CD4-positive, alpha-beta T cell treated with Interleukin-15 for 4 hours (primary cell): ENCODE measurements at places on chromosomes 11 and 22.

GRCh38 chr11:43936076-43936475 lies 6.4 kb upstream of the C11orf96 start:
- no peak for DNase-seq

DNA sequence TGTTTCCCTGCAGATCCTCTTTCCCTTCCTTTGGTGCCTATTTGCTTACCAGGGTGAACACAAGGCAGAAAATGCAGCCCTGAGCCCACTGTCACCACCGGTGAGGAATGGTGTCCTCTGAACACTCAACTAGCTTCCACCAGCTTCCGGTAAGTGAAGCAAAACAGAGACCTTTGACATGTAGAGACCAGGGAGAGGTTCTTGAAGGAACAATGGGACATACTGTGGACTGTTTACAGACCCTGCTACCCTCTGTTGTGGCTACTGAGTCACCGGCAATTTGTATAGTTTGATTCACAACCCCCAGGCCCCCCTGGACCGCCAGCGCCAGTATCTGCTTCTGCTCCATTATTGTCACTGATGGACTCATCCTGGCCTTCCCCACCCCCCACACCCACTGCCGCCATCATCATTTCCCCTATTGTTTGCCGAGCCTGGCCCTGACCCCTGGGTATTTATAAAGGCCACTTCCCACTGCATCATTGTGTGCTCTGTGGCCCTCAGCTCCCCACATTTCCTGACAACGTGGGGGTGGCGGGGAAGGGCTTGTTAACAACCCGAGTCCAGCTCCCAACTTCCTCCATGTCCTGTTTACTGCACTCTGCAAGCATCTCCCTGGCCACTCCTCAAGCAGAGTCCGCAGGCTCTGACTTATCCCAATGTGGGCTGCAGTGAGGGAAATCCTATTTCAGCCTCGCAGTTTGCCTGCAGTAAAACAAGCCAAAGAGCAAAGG lies 252.9 kb downstream of the ETS1 start:
- DNase-seq, result no peak

GRCh38 chr11:20450829-20451228 lies 63.3 kb downstream of the PRMT3 start:
- DNase-seq, result no peak

GRCh38 chr22:29136782-29137700 lies 64.2 kb downstream of the KREMEN1 start:
- no peak for DNase-seq

GRCh38 chr11:65381716-65382032 lies 772 bp downstream of the SLC25A45 start:
- DNase-seq, result no peak

GRCh38 chr22:33492210-33492651 lies 428.0 kb downstream of the LARGE1 start:
- DNase-seq, result no peak

DNA sequence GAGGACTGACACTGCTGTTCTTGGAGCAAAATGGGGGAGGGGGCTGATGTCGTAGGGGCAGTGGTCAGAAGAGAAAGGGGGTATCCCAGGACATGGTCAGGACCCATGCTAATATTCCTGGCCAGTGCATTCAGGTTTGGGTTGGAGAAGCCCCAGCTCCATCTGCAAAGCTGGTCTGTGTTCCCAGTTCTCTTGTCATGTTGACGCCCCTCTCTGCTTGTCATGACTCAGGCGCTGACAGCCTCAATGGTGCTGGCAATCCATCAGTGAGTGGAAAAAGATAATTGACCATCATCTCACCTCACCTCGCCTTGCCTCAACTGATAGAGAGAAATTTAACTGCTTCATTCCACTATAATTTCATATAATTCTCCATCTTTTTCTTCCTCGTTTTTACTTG lies 283.1 kb upstream of the CADM1 start:
- DNase-seq, result no peak

DNA sequence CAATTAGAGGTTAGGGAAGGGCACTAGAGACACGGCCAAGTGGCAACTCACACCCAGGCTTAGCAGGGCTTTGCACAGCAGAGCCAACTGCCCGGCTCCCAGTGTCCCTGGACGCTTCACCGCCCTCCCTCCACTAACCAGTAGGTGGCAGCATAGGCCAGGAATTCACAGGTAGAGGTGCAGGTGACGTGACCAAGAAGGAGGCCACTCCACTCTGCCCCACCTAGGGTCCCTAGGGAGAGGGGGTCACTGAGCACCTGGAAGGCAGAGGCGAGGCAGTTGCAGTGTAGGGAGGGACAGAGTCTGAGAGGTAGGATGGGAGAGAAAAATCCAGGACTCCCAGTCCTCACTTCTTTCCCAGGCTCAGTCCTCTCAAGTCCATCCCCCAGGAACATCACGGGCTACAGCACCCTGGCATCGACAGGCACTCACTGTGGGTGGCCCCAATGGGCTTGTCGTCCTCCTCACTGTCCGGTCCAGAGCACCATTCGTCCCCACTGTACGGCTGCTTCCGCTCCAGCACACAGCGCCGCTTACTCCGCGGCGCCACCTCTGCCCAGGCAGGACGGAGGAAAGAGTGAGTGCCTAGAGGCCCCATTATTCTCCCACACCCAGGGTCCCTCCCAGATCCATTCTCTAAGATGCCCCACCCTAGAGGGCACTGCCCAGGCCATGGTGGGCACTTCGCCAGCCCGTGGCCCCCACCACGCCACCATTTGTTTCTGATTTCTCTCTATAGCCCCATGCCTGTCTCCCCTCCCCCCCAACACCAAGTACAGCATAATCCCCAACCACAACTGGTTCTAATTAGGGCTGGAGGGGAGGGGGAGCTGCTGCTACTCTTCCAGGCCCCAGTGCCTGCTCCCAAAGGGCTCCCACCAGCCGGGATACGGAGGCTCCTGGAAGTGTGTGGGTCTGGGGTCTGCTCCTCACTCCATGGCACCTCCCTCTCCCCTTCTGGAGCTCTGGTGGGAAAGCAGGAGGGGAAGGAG lies 18.4 kb downstream of the BCL9L start:
- DNase-seq, result peak; percentile 91

DNA sequence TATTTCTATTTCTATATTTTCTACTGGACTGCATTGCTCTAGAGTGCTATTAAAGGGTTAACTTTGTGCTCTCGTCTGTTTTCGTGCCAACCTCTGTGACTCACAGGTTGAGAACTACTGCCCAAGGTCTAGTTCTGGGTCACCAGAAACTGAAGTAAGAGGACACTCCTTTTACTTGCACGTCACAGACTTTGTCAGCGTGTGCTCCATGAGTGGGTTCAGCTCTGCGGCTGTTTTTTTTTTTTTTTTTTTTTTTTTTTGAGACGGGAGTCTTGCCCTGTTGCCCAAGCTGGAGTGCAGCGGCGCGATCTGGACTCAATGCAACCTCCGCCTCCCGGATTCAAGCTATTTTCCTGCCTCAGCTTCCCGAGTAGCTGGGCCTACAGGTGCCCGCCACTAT lies 49.8 kb downstream of the CLMP start:
- no peak for DNase-seq

GRCh38 chr22:45010532-45010900 lies 711 bp upstream of the PHF21B start:
- DNase-seq, result no peak

- DNase-seq, result no peak
Measured at GRCh38 chr11:29315275-29315674, 701.6 kb downstream of the KCNA4 start.
